GM12864 (cell line): ENCODE measurements at places on chromosomes 4 and X.

DNA sequence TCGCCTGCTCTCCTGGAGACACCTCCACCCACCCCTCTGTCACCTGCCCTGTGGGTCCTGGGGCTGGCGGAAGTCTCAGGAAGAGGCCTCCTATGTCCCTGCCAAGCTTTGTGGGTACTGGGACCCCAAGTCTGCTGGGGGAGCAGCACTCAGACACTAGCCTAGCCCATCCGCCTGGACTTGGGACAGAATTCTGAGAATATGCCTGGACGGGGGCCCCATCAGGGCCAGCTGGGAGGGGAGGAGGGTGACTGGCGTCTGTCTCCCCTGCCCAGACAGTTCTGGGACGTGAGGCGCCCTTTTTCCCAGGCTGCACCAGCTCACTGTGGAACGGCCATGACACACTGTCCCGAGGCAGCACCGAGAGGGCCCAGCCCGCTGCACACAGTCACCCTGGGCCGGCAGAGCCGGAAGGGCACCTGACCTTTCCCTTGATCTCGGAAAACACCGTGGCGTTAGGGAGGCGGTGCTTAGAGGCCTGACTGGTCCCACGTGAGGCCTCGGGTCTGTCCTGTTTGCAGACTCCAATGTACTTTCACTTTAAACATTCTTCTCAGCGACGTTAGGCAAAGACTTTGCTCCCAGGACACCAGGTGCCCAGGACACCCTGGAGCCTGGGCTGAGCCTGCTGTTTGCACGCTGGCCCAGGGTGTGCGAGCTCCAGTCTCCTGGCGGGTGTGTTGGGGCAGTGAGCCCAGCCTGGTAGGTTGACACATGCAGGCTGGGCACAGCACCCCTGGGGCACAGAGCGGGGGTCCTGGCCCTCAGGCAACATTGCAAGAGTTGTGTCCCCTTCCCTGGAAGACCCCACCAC, 700 bp downstream of the SLC26A1 start:
- no peak for DNase-seq

GRCh38 chrX:72027024-72027913, 104.4 kb downstream of the RTL5 start:
- no peak for DNase-seq

DNA sequence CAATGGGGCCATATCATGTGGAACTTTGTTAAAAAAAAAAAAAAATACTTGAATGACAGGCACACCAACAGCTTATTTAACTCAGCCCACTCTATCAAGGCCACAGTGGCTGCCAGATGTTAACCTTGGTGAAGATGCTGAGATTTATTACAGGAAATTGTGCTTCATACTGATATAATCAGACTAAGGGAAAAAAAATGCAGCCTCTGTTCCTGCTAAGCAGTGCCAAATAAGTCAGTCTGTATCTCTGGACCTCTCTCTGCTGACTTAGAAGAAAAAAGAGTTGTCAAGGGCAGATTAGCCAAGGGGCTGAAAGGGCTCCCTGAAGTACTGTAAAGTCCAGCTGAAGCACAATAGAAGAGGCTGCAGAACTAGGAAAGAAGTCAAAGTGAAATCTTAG, 677.7 kb upstream of the HTR2C start:
- DNase-seq, result no peak

- peak; percentile 85 for DNase-seq
These were observed 168.6 kb downstream of the PTTG2 start for GRCh38 chr4:38128478-38129459.

GRCh38 chr4:179447308-179447707, 2005.1 kb upstream of the AGA start:
- no peak for DNase-seq

DNA sequence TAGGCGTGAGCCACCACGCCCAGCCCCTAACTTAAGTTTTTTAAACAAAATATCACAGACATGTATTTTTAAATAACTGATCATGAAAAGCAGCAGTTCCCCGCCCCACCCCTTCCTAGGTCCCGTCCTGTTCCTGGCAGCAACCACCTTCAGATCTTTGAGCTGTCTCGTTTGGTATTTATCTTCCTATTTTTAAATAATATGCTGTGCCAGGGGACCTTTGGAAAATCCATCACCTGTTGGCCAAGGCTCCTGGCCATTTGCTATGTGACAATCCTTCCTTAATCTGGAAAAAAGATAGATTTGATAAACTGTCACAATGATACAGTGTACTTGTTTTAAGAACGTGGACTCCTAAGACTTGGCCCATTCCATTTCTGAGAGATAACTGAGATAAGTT, 10.7 kb downstream of the GATB start:
- DNase-seq, result no peak

GRCh38 chrX:22406201-22406737, 133.6 kb downstream of the CBLL2 start:
- DNase-seq, result no peak

DNA sequence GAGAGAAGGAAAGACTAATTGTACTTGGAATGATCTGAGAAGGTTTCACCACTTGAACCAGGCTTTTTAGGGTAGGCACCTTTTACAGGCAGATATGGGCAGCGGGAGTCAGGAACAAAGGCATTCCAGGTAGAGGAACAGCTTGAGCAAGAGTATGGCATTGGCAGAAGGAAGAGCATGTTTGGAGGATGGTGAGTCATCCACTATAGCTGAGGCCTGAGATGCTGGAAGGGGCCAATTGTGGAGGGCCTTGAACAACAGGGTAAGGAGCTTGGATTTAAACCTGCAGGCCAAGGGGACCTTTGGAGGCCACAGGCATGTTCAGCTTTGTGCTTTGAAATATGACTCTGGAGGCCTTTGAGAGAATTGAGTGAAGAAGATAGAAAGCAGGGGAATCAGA, 32.2 kb downstream of the PFKFB1 start:
- DNase-seq, result no peak
